ENCODE measurements at places on chromosomes 7 and 10.

DNA sequence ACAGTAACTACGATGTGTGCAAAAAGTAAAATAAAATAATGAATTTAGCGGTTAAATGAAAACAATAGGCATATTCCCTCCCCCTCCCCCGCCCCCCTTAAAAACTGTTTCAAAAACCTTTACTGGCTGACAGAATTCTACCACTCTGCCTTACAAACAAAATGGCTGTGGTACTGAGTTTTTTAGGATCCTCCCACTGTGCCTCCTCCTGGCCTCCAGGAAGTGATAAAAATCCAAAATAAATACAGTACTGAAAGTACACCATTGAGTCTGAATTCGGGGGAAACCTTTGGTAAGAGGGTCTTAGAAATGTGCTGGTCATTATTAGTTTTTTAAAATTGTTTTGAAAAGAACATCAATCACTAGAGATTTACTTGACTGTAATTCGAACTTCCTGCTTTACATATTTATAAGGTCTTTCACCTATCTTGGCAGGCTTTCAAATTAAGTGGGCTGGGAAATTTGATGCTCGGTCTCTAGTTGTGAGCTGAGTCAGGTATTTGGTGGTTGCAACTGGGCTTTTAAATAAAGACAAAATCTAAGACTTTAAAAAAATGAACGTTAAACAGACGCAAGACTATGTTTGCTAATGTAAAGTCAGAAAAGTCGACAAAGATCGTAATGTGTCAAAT lies 32.5 kb upstream of the EPC1 start:
- no peak for DNase-seq

GRCh38 chr7:101686030-101686429 lies 56.9 kb upstream of the MYL10 start:
- DNase-seq: no peak

- DNase-seq: no peak
Measured at GRCh38 chr10:73537709-73538108, 41.9 kb upstream of the PPP3CB start.

DNA sequence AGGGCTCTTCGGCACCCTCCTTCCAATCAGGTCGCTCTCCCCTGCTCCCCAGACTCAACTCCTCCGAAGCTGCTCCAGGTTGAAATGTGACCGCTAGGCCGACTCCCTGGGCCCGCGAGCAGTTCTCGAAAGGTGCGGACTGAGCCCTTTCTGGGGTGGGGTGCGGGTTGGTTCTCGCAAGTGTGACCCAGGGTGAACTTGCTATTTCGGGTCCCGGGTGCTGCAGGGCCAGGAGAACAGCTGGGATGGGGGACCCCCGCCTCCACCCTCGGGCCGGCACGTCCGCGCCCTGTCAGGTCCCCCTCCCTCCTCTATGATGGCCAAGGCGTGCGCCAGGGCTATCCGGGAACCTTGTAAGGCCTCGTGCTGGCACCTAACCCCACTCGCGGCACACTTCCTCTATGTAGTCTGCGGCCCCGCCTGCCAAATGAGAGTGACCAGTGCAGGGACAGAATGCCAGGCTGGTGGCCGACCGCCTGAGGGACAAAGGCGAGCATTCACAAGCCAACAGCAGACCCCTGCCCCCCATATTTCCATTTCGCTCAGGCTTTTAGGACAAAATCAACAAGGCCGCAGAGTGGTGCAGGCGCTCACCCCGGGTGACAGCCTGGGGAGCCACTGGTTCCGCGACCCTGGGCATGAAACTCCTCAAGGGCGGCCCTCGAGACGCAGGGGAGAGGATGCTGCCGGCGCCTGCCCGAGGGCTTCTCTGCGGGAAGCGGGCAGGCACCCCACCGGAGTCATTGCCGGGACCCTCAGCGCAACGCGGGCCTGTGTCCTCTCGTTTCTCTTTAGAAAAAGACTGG lies 13.7 kb upstream of the HOXA13 start:
- no peak for DNase-seq

- DNase-seq: no peak
Measured at GRCh38 chr7:97971120-97971989, 18.6 kb downstream of the OCM2 start.

- no peak for DNase-seq
Measured at GRCh38 chr10:118823256-118823907, 68.6 kb upstream of the CACUL1 start.

- no peak for DNase-seq
Measured at GRCh38 chr10:32065856-32066255, 9.6 kb upstream of the KIF5B start.

DNA sequence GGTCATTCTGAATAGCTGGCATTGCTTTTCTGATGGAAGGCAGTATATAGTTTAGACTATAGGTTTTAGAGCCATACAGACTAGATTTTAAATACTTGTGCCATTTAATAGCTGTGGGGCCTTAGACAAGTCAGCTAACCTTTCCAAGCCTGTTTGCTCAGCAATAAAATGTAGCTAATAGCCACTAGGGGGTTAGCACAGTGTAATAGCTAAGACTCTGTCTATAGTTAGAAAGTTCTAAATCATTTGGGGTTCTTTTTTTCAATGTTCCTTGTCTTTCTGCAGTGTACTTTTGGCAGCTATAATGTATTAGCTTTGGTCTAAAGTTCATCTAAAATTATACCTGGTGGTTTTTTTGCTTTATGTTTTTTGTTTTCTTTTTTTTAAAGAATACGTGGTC lies 7.5 kb upstream of the KIFBP start:
- no peak for DNase-seq

DNA sequence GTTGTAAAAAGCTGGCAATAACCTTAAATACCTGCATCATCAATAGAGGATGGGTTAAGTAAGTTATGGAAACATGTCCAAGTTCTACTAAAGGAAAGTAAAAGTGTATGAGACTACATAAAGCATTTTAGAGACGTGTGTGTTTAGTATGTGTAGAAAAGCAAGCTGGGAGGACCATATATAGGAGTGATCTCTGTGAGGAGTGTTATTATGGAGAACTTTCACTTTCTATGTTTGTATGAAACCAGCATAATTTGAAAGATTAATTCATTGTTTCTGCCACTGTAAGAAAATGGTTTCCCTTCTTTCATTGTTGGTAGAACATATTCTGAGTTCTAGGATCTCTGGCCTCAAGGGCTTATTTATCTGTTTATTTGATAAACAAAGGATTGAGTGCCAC lies 19.2 kb upstream of the PDLIM1 start:
- DNase-seq: no peak

GRCh38 chr10:132685921-132686680 lies 99.8 kb downstream of the NKX6-2 start:
- no peak for DNase-seq

GRCh38 chr7:157928808-157929425 lies 592.1 kb downstream of the DNAJB6 start:
- DNase-seq: no peak

Data from activated CD4-positive, CD25-positive, alpha-beta regulatory T cell treated with anti-CD3 and anti-CD28 coated beads, Interleukin-2, amount 50 U/mL, for 72 hours (primary cell).